HFFc6 (cell line): ENCODE measurements at places on chromosomes 7 and 10. TPM values are rescaled to one million over a fixed set of nuclear protein-coding genes. Genes with fewer than 3 reads are reported as not detected.

Gene DDX50
- 35.6 to 39.8 TPM (median 38.8 TPM) in 3 replicates for total RNA-seq

Gene CALHM1
- total RNA-seq, result not detected in 3 replicates

Gene OR2AE1
- not detected in 2 replicates for total RNA-seq

Gene OR2A12
- total RNA-seq, result not detected in 3 replicates

Gene TLX1
- total RNA-seq, result not detected in 3 replicates

Gene MYL7
- not detected in 3 replicates for total RNA-seq

Gene MYPN
- total RNA-seq, result 65.0 to 81.5 TPM (median 71.3 TPM) in 3 replicates

Gene AGMO
- total RNA-seq, result not detected in 2 replicates

Gene AGAP3
- 73.3 to 95.4 TPM (median 95.0 TPM) in 3 replicates for total RNA-seq

Gene COBL
- not detected in 3 replicates for total RNA-seq

Gene IL15RA
- total RNA-seq, result 1.4 to 3.0 TPM (median 1.9 TPM) in 3 replicates

Gene RABGEF1
- 38.3 to 42.4 TPM (median 40.8 TPM) in 3 replicates for total RNA-seq

Gene C7orf57
- total RNA-seq, result not detected in 2 replicates

Gene SDK1
- total RNA-seq, result not detected in 2 replicates

Gene COL13A1
- total RNA-seq, result 35.1 to 42.0 TPM (median 36.9 TPM) in 3 replicates

Gene PRKAR2B
- total RNA-seq, result 3.5 and 9.0 TPM in 2 replicates

Gene CARD11
- not detected in 3 replicates for total RNA-seq

Gene CDNF
- total RNA-seq, result 0.89 to 1.1 TPM (median 0.97 TPM) in 3 replicates

Gene ZNF117
- total RNA-seq, result 0.99 to 1.6 TPM (median 1.1 TPM) in 3 replicates

Gene DPP6
- total RNA-seq, result not detected in 3 replicates

Gene SEMA3E
- total RNA-seq, result not detected in 2 replicates

Gene SNX13
- total RNA-seq, result 26.0 to 30.0 TPM (median 27.8 TPM) in 3 replicates

Gene ANKRD30A
- not detected in 3 replicates for total RNA-seq

Gene FKBP6
- not detected in 3 replicates for total RNA-seq

Gene CYP26C1
- total RNA-seq, result 0.05 to 0.20 TPM in 2 of 3 replicates, not detected in the other

Gene NPC1L1
- not detected in 3 replicates for total RNA-seq

Gene ARMC3
- not detected in 2 replicates for total RNA-seq

Gene IDI1
- total RNA-seq, result 19.8 to 21.1 TPM (median 20.2 TPM) in 3 replicates

Gene MEIG1
- 0.30 TPM in 1 of 3 replicates, not detected in the others for total RNA-seq

Gene UPP1
- total RNA-seq, result 17.9 to 23.5 TPM (median 21.1 TPM) in 3 replicates

Gene MALRD1
- total RNA-seq, result not detected in 3 replicates

Gene MGMT
- total RNA-seq, result 10.6 to 18.0 TPM (median 16.0 TPM) in 3 replicates
